Stimulated activated CD8-positive, alpha-beta memory T cell treated with anti-CD3 and anti-CD28 coated beads, Interleukin-12 subunit alpha, Interleukin-12 subunit beta, amount 100 ng/mL, for 1 hour (primary cell): ENCODE measurements at places on chromosomes 3 and 15.

GRCh38 chr3:100210772-100211135 lies 50.0 kb upstream of the TBC1D23 start:
- DNase-seq = no peak

DNA sequence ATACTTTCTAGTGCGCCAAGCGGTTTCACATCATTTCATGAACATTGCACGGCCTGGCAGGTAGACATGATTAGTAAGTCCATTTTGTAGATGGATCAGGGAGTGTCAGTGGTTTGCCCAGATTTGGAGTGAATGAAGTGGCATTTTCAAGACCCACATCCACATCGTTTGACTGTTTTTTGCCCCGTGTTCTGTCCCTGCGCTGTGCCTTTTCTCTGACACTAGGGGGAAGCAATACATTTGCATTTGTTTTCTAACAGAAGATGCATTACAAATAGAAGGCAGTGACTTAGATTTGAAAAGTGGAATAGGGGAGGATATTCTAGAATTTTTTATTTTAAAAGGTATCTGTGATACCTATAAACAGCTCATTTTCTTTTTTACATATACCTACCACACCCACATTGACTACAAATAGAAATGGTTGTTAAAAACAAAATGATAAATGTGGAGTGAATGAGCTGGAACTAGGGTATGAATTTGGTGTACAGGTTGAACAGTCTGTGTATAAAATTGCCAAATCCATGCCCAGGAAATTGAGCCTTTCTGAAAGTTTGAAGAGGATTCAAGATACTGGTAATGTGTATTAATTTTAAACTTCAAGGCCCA lies 98.0 kb downstream of the USP13 start:
- DNase-seq = no peak

- no peak for DNase-seq
These were observed 15.7 kb downstream of the PRR23E start for GRCh38 chr3:127208483-127209100.

- no peak for DNase-seq
These were observed 146.7 kb upstream of the THBS1 start for GRCh38 chr15:39434163-39434562.

- DNase-seq = no peak
These were observed 753 bp downstream of the INAFM2 start for GRCh38 chr15:40323953-40324937.

DNA sequence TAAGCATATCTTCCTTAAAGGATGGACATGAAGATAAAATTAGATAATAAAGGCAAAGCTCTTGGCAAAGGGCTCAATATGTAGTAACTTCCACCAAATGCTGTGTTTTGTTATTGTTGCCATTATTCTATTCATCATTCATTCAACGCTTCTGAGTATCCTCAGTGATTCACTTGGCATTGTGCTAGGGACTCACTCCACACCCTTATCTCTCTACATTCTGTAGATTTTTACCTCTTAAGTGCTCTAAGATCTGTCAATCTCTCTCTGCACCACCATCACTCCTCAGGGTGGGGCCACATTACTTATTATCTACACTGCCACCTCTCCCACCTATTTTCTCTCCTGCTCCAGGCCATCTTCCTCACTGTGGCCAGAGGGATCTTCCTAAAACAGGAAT lies 51.2 kb downstream of the SH3GL3 start:
- DNase-seq = no peak

DNA sequence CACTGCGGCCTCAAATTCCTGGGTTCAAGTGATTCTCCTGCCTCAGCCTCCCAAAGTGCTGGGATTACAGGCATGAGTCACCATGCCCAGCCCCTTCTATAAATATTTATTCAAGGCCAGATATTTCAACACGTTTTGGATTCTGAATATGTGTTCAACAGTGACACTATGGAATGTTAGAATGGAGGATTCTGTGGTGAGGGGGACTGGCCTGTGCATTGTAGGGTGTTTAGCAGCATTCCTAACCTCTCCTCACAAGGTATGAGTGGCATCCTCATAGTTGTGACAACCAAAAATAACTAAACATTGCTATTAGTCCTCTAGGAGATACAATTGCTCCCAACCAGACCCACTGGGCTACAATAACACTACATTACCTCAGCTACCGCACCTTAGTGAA lies 104.0 kb upstream of the ATP10A start:
- no peak for DNase-seq

GRCh38 chr15:71773206-71773859 lies 37.0 kb upstream of the NR2E3 start:
- DNase-seq = no peak

- DNase-seq = no peak
These were observed 126.8 kb upstream of the CPNE4 start for GRCh38 chr3:132161608-132162007.

DNA sequence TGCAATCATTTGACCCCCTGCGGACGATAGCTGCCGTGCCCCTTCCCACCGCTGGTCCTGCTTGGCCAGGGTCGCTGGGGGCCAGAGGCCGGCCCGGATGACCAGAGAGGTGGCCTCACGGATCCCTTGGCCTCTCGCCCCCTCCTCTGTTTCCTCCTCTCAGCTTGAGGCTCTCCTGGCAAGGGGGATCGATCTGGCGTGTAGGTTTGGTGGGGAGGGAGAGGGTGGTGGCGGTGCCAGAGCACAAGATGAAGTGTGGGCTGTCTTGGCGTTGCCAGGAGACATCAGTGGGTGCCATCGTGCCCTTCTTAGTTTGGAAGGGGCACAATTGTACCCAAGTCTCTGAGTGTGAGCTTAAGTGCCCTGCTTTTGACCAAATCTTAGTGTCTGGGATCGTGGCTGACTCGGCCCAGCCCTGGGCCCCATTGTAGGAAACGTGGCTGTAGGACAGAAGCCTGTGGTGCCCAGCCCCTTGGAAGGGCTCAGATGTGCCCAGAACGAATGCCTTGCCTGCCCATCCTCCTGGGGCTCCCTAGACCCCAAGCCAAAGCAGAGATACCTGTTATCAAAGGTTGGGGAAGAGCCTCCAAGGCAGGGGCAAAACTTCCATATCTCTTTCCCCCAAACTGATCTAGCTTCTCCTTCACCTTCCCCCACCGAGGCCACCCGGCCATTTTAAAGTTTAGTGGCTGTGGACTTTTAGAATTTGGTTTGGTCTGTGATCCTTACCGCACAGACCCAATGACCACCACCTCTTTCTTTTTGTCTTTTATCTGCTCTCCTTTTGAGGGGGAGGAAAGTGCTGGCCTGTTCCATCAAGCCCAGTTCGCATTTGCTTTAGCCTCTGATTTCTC lies 14.4 kb downstream of the NR2F2 start:
- no peak for DNase-seq

- no peak for DNase-seq
These were observed 16.8 kb downstream of the RPUSD3 start for GRCh38 chr3:9826815-9827573.

GRCh38 chr15:92393980-92394308 lies 263 bp downstream of the ST8SIA2 start:
- no peak for DNase-seq

GRCh38 chr3:15812183-15812582 lies 14.4 kb upstream of the ANKRD28 start:
- DNase-seq = no peak

DNA sequence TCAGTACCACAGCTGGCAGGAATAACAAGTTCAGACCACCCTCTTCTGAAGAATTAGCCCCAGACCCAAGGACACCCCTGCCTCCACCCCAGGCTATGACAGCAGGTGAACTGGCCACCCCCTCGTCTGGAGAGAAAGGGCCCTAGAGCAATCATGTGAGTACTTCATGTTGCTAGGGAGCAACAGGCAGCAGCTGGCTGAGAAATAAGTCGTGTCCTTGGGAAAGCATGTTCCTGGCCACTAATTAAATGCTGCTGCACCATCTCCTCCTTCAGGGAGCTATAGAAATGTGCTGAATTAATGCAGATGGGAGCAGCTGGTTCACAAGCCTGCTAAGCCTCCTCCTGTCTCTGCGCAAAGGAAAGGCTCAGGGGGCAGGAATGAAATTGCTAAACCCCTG lies 31.5 kb downstream of the MRPS11 start:
- DNase-seq = no peak

- DNase-seq = no peak
These were observed 210.3 kb downstream of the OPA1 start for GRCh38 chr3:193803288-193803687.

DNA sequence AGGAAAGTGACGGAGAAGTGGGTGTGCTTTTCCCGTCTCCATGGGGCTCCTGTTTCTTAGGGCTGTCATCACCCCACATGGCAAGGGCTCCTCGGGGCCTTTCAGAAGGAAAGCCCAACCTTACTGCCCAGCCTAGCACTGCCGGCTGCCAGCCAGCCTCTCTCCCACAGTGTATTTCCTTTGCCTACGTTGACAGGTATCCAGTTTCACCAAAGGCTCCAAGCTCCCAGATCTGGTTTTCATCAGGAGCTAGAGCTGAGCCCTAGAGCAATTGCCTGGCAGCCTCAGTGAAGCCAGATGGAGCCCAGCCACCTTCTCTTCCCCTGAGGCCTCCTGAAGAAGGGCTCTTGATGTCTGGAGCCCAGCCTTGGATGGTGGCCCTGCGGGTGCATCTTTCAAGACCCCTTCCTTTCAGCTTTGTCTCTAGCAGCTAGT lies 20.2 kb downstream of the CRABP1 start:
- no peak for DNase-seq

DNA sequence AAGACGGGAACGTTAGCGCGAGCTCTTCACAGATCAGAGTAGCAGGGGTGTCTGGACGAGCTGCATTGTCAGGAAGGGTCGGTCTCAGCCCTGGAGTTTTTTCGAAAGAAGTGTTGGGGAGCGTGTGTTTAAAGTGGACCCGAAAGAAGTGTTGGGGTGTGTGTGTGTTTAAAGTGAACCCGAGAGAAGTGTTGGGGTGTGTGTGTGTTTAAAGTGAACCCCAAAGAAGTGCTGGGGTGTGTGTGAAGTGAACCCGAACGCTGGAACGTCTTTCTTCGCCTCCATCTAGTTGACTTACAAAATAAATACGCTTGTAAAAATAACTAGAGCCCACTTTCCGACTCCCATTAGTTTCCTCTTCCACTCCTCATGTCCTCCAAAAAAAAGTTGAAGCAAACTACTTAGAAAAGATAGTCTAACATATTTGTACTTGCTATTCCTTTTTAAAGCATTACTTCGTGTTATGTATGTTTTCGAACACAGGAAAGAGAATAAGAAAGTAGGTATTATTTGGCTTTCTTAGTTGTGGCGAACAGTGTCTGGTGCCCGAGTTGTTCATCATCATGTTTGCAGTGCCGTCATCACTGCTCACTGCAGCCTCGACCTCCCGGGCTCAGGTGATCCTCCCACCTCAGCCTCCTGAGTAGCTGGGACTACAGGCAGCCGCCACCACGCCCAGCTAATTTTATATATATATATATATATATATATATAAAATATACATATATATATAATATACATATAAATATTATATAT lies 1.0 kb downstream of the LRCH3 start:
- DNase-seq = no peak

DNA sequence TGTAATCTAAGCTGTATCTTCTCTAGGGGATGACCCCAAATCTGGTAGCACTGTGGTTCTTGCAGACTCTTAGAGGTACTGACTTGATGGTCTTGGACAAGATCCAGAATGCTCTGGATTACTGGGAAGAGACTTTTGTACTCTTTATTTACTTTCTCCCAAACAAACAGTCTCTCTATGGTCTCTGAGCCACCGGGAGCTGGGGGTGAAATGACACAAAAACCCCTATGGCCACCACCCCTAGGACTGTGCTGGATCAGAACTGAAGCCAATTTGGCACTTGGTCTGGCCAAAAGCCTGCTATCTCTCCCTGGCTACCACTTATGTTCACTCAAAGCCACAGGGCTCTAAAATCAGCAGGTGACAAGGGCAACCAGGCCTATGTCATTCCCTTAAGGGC lies 50.2 kb upstream of the SI start:
- DNase-seq = no peak

DNA sequence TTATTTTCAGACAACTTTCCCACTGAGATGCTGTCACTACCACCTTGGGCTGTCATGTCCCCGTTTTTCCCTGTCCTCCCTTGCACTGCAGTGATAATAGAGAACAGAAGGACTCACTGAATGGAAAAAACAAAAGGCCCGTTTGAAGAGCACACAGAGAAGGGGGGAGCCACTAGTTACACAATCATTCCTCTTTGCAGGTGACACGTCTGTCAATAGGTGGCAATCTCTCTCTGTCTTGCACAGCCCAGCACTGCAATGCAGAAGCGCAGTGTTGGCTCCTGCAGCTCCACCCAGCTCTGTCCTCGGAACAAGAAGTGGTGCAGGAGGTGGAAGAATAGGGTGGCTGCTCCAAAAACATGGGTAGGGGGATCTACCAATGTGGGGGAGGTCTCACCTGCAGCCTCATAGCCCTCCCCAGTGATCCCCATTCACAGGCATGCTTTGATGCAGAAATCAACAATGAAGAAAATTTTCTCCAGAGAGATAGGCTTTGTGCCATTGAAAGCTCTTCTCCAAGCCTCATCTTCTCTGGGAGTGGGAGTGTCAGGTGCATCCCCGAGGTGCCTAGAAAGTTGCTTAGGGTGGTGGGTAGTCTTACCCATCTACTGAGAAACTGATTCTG lies 31.8 kb downstream of the FSTL1 start:
- no peak for DNase-seq

- no peak for DNase-seq
These were observed 134.6 kb upstream of the ROPN1 start for GRCh38 chr3:124126436-124127023.

DNA sequence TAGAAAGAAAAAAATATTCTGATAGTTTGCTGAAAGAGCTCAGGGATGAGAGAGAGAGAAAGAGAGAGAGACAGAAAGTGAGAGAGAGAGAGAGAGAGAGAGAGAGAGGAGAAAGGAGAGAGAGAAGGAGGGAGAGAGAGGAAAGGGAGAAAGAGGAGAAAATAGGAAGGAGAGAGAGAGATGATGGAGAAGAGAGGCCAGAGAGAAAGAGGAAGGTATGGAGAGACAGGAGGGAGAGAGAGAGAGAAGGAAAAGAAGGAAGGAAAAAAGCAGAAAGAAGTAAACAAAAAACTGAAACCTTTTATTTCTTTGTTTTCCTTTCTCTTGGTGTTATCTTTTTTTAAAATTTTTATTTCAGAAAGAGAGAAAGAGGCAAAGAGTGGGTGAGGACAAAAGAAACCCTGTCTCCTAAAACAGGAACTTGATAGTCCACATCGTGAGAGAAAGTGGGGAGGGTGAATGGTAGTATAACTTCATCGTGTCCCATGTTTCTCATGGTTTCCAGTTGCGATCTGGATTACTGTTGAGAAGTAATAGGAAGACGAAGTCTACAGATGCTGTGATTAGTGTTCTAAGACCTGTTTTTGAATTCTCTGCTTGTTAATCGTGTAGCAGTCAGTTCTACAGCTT lies 279.7 kb downstream of the LPP start:
- DNase-seq = no peak

DNA sequence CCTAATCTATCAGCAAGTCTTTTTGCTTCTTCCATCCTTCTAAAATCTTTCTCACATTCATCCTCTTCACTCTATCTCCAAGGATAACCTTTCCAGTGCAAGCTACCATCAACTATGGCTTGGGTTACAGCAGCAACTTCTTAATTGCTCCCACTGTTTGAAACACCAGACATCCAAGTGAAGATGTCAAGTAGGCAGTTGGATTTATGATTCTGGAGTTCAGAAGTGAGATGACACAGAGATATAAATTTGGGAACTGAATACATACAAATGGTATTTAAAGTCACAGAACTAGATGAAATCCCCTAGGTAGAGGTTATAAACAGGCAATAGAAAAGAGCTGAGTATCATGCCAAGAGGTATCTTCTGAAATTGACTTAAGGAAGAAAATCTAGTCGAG lies 3.7 kb downstream of the UBR1 start:
- DNase-seq = no peak
